ENCODE measurements at places on chromosomes 6 and 20. TPM values are rescaled to one million over a fixed set of nuclear protein-coding genes. Genes with fewer than 3 reads are reported as not detected.

DNA sequence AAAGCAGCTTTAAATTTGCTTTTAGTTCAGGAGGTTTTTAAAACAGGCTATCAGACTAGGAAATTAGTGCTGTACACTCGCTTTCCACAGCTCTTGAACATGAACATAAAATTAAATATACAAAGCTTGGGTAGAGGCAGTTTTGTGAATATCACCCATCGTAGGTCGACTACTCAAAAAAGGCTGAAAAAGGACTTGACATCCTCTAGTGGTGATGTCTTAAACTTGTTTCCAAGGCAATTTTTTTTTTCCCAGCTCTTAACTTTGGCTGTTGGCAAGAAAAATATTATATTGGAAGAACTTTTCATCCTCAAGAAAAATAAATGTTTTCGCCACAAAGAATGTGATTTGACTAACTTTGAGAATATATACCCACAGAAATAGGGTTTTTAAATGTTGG is 2.9 kb downstream of the MAP7 start:
- DNase-seq = no peak
- H3K36me3 ChIP-seq = peaks cover 6% of the 10 kb centered on the region
- H3K27ac ChIP-seq = no peak overlapping the region
- H3K27me3 ChIP-seq = peaks cover 59% of the 10 kb centered on the region
- H3K4me1 ChIP-seq = peaks cover 14% of the 10 kb centered on the region
- no peak overlapping the region for H3K4me3 ChIP-seq

DNA sequence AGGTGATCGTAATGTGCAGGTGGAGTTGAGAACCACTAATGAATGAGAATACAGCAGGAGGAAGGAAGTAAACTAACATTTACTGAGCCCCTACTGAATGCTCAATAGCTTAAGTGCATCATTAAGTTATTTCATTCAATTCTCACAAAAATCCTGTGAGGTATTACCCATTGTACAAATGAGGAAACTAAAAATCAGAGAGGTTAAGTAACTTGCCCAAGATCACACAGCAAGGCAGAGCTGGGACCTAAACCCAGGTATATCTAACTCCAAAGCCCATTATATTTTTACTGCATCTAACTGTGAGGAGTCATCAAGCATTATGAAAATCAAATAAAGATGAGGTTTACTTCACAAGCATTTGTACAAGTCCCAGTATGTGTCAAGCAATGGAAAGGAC is 35.3 kb downstream of the CPNE5 start:
- H3K4me1 ChIP-seq = no peaks in the 10 kb centered on the region
- DNase-seq = no peak
- H3K27me3 ChIP-seq = peaks cover 41% of the 10 kb centered on the region
- no peak overlapping the region for H3K4me3 ChIP-seq
- H3K27ac ChIP-seq = no peak overlapping the region

DNA sequence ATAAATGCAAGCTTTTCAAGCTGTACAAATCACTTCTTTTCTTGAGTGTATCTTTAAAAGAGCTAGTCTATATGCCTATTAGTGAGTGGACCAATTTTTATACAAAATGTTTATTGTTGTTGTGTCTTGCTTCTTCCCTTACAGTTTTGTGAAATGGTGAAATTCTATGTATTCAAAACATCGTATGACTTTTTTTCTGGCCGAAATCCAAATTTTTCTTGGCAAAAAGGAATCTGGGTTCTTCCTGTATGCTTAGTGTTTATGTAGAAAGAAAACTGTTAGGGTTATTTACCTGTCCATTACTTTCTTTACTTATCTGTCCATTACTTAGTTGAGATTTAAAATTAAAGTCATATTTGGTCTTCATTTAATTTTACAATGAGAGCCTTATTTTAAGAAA is 153.9 kb downstream of the MMS22L start:
- H3K4me1 ChIP-seq = no peaks in the 10 kb centered on the region
- no peaks in the 10 kb centered on the region for H3K27me3 ChIP-seq
- H3K27ac ChIP-seq = no peak overlapping the region
- no peak for DNase-seq

DNA sequence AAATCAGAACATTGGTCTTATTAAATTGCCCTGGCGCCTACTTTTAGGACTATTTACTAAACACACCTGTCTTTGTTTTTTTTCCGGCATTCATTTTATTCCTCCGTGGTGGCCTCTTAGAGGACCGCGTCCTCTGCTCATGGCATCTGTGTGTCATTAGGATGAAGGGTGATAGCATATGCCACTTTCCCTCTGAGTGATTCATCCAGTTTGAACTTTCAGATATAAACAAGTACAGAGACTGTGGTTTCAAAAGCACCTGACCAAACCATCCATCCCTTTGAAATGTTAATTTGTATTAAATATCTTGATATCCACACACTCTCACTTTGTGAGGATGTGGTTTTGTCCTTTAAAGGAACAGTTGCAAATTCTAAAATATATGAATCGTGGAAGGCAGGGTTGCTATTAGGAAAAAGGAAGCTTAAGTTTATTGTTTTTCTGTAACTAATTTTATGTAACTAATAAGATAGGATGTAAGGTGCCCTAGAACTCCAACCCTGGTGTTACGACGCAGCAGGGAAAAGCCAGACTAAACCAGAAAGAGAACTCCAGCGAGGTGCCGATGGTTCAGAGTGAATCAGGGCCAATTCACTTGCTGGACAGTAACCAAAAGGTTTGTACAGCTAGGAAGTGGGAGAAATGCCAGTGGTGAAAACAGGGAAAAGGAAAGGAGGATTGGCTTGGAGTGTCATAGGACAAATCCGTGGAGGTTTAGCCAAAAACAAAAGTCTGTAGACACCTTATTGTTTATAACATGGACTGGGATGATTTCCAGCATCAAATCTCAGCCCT is 98.7 kb downstream of the SHLD1 start:
- H3K4me1 ChIP-seq = peaks cover 5% of the 10 kb centered on the region
- H3K4me3 ChIP-seq = no peak overlapping the region
- no peak for DNase-seq
- no peaks in the 10 kb centered on the region for H3K36me3 ChIP-seq
- no peak overlapping the region for H3K27ac ChIP-seq

DNA sequence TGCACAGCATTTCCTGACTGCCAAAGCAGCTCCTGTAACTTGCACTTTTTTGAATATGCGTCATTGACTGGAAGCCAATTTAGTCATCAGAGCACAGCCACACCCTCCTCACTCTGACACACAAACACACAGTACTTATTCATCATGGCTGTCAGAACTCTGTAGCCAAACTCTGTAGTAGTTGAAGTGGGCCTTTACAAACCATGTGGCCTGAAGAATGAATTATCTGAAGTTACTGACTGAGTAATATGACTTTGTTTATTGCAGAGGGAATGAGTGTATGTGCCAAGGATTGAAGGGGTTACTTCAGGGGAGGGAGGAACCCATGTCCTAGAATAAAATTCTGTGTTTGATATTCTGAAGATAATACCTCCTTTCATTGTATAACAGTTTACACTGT is 102.7 kb downstream of the FIG4 start:
- H3K27ac ChIP-seq = peak overlapping the region; percentile 94
- H3K27me3 ChIP-seq = no peaks in the 10 kb centered on the region
- H3K36me3 ChIP-seq = peaks cover under 1% of the 10 kb centered on the region
- H3K4me3 ChIP-seq = no peak overlapping the region
- DNase-seq = no peak

DNA sequence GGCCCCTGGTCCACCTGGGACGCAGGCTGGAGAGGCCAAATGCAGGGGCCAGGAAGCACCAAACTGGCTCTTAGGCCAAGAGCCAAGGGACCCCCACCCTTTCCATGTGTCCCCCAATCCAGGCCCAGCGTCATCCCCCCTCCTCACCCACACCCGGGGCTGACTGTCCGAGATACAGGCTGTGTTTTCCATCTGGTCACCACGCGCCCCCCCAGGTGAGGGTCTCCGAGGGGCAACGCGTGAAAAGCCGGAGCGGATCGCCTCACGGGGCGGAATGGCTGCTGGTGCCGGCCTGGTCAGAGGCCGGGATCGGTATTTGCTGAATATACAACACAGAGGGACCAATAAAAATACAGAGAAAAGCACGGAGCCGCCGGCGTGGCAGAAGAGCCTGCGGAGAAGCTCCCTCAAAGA is 5.2 kb upstream of the ABHD16B start:
- H3K4me3 ChIP-seq = no peak overlapping the region
- H3K4me1 ChIP-seq = peaks cover 24% of the 10 kb centered on the region
- DNase-seq = no peak
- H3K27me3 ChIP-seq = no peaks in the 10 kb centered on the region
- peaks cover 2% of the 10 kb centered on the region for H3K36me3 ChIP-seq

DNA sequence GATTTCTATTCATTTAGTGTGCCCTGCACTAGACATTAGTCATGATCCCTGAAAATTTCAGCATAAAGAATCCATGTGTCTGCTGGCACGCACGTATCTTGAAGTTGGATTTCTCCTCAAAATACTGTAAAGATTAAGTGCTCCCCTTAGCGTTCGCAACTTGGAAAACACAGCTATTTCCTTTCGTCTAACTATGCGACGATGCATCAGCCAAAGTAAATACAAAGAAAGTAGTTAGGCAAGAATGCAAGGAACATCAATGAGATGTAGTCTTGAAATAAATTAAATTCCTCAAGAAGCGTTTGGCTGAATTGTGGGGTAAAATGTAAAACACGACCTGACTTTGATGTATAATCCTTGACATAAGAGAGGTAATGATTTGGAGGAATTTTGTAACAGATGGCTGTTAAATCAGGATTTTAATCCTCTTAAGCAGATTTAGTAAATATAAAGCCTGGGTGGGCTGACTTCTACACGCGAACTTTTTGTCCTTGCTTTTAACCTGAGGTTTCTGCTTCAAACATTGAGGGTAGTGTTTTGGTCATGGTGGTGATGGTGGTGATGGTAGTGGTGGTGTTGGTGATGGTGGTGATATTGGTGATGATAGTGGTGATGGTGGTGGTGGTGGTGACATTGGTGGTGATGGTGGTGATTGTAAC is 88.2 kb downstream of the FOXF2 start:
- H3K27me3 ChIP-seq = no peaks in the 10 kb centered on the region
- H3K4me3 ChIP-seq = no peak overlapping the region
- H3K4me1 ChIP-seq = peaks cover 73% of the 10 kb centered on the region
- H3K36me3 ChIP-seq = no peaks in the 10 kb centered on the region
- H3K27ac ChIP-seq = peak overlapping the region; percentile 89

DNA sequence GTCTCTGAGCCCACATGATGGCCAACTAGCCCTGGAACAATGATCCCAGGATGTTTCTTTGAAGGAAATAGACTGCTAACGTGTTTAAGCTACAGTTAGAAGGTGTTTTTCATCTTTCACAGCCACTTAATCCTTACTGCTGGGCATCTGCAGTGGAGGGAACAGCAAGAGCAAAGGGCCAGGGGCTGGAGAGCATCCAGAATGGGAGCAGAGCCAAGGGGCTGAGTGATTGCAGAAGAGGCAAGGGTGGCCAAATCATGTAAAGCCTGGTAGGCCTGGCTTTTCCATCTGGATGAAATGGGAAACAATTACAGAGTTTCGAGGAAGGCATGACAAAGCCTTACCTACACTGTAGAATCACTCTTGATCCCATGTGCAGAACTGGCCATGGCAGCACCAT is 18.7 kb upstream of the LAMP5 start:
- DNase-seq = no peak
- H3K27me3 ChIP-seq = no peaks in the 10 kb centered on the region
- peaks cover 27% of the 10 kb centered on the region for H3K4me1 ChIP-seq
- H3K27ac ChIP-seq = no peak overlapping the region

GRCh38 chr6:144582939-144583613 is 297.9 kb downstream of the UTRN start:
- H3K36me3 ChIP-seq = peaks cover 9% of the 10 kb centered on the region
- DNase-seq = no peak
- H3K27ac ChIP-seq = peak overlapping the region; percentile 33
- peaks cover 30% of the 10 kb centered on the region for H3K4me1 ChIP-seq

DNA sequence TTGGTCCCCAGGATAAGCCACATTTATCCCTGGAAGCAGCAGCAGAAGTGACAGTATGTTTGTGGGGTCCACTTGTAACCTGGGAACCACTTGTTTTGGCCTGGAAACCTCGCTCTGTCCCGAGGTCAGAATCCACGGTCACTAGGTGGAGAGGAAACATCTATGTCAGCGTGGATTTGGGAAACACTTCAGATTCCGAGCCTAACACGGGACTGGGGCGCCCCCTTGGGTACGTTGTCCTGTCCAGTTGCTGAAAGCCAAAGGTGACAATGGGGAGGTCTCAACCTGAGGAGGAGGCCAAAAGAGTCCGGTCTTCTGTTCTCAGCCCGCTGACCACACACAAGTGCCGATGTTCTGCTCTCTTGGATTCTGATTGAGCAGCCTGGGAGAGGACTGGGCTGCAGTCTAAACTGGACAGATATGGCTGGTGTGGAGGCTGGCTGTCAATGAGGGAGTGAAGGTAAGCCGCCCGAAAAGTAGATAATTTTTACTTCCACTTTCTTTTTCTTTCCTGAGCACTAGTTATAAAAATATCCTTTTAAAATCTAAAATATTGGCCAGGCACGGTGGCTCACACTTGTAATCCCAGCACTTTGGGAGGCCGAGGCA is 4.9 kb upstream of the ZFP57 start:
- H3K4me1 ChIP-seq = no peaks in the 10 kb centered on the region
- peaks cover 17% of the 10 kb centered on the region for H3K27me3 ChIP-seq
- no peak overlapping the region for H3K4me3 ChIP-seq
- H3K36me3 ChIP-seq = peaks cover 2% of the 10 kb centered on the region
- no peak for DNase-seq

MUC22 gene
- total RNA-seq = not detected

SRSF12 gene
- total RNA-seq = 5.9 TPM

SLC35F1 gene
- not detected for total RNA-seq

CFAP61 gene
- total RNA-seq = not detected

Data from chondrocyte (in vitro differentiated cells).